ENCODE measurements at places on chromosomes 4 and X.

DNA sequence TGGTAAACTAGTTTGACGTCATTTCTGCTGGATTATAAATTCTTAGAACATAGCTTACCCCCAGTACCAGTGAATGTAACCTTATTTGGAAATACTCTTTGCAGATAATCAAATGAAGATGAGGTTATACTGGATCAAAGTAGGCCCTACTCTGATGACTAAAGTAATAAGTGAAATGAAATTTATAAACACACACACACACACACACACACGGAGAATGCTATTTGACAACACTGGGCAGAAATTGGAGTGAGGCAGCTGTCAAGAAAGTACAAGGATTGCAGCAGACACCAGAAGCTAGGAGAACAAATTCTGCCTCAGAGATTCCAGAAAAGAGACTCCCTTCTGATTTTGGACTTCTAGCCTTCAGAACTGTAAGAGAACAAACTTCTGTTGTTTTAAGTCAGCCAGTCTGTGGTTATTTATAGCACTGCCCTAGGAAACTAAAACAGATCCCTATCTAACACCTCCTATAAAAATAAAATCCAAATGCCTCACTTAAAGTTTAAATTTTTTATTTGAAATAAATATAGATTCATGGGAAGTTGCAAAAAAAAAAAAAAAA is 448.6 kb downstream of the PCDH18 start:
- DNase-seq = no peak

- no peak for DNase-seq
These were observed 314.8 kb downstream of the PDHA2 start for GRCh38 chr4:96154676-96155075.

DNA sequence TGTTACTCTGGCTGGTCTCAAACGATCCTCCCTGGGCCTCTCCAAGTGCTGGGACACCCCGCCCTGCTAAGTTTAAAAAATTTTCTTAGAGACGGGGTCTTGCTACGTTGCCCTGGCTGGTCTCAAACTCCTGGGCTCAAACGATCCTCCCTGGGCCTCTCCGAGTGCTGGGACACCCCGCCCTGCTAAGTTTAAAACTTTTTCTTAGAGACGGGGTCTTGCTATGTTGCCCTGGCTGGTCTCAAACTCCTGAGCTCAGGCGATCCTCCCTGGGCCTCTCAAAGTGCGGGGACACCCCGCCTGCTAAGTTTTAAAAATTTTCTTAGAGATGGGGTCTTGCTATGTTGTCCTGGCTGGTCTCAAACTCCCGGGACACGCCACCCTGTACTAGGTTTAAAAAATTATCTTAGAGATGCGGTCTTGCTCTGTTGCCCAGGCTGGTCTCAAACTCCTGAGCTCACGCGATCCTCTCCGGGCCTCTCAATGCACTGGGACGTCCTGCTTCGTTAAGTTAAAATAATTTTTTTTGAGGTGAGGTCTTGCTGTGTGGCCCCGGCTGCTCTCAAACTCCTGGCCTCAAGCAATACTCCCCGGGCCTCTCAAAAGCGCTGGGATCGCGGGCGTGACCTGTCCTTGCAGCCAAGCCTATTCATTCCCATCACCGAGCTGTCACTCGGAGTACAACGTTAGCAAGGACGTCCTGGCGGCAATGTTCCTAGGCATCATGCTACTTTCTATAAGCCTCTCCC is 1.1 kb downstream of the SLC25A6 start:
- no peak for DNase-seq

GRCh38 chr4:148258535-148258934 is 183.7 kb downstream of the NR3C2 start:
- no peak for DNase-seq

DNA sequence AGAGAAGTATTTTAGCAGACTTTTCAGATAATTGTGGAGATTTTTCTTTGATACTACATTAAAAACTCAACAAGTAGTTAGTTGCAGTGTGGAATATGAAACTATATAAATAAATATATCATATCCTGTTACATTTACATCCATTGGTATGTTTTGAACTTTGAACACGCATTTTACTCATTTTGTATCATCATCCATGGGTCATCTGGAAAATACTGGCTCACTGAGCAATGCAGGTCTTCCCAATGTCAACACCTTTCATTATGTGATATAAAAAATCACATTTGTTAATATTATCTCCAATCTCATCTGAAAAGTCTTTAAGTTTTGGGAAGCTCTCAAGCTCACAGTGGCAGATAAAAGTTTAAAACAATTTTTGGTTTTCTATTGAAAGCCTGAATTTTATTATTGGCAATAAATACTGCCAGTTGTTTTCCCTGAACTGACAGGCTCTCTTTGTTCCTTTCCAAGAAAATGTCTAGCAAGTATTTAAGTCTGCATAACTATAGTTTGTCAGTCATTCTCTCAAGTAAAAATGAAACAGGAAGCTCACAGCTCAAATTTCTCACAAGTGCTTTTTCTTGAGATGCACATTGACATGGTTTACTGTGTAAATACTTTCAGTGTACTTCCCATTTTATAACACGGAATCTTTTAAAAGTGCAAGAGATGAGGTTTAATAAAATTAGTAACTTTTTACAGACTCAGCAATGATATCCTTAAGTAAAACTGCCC is 183.5 kb upstream of the GPC4 start:
- no peak for DNase-seq

GRCh38 chrX:9698576-9698975 is 67.1 kb downstream of the GPR143 start:
- DNase-seq = no peak

- no peak for DNase-seq
These were observed 181.7 kb downstream of the MAML3 start for GRCh38 chr4:139972305-139972704.

GRCh38 chrX:102767287-102767686 is 46.7 kb downstream of the GPRASP3 start:
- DNase-seq = no peak

DNA sequence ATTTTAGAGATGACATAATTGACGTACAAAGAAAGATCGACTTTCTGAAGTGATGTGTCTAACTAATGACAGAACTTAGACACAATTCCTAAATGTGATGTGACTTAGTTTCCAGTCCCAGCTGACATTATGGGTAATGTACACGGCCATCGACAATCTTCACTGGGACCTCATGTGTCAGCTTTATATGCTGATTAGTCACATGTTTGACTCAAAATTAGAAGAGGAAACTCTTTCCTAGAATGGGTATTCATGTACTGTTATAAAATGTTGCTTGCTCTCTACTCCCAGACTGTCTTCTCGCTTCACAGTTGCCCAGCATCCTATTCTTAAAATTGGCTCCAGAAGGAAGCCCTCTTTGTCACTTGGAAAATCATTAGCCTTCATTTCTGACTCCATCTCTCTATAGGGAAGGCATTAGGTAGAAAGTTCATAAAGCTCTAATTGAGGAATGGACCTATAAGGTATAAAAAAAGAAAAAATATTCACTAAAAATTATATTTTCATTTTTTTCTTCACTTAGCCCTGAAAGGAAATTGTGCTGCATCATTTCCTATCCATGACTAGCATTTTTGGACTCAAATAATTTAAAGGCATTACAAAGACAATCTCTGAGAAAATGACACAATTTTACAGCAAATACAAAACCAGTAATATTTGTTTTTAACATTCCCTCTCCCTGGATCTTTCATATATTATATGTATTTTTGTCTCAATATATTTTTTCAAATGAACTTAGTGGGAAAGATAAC is 554.6 kb downstream of the INPP4B start:
- no peak for DNase-seq

DNA sequence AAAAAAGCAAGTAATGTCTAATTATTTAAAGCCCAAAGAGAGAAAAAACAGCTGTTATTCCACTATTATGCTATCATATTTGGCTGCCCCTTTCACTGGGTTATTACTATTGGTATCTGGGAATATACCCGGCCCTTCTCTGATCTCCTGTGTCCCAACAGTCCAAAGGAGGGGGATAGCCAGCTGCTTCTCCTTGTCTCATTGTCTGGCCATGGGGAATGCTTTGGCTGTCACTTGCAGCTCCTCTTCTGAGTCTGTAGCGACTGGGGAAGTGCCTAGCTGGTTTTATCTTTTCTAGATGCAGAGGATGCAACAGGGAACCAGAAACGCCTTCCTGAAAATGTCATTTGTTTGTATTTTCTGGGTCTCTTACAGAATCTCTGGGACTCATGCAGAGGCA is 33.9 kb downstream of the MGARP start:
- DNase-seq = no peak

GRCh38 chrX:46803140-46803539 is 33.7 kb upstream of the RP2 start:
- no peak for DNase-seq

GRCh38 chr4:119328695-119329094 is 6.8 kb upstream of the FABP2 start:
- no peak for DNase-seq

GRCh38 chr4:163587867-163588266 is 93.4 kb downstream of the TMA16 start:
- DNase-seq = no peak

- no peak for DNase-seq
These were observed 113.0 kb upstream of the EDNRA start for GRCh38 chr4:147367891-147368290.

DNA sequence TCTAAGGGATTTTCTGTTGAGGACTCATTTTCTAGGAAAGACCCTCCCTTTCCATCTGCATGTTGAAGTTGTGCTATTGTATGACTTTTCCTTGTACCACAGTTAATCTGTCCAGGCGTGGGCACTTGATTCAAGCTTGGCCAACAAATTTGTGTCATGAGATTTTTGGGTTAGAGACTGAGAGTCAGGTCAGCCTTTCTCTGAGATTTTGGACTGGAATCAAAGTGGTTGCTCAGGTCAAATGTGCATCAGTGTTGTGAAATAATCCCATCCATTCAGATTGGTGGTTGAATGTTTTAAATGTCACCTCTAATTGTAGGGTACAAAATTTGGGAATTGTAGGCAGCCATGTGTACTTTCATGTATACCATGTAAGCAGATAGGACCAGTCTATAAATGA is 545.2 kb upstream of the IGFBP7 start:
- no peak for DNase-seq

DNA sequence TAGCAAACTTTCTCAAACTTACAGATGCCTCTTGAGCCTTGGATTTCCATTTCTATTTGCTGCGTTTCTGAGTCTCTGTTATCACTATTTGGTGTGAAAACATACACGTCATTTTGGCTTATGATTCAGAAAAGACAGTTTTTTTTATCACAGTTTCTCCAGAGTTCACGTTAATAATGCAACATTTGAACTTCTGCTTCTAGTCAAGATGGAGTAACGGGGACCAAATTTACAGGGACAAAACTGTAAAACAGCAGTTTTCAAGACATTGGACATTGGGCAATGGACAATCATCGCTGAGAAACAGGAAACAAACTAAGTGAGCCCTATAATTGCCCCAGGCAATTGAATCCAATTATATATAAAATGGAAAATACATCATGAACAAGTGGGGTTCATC is 36.2 kb upstream of the TASL start:
- no peak for DNase-seq

All from activated T-cell treated with anti-CD3 and anti-CD28 coated beads for 48 hours (primary cell).